ENCODE measurements at places on chromosomes 7 and 10. TPM values are rescaled to one million over a fixed set of nuclear protein-coding genes. Genes with fewer than 3 reads are reported as not detected.

- no peak for DNase-seq
Observed at GRCh38 chr7:48718731-48719378, 205.5 kb upstream of the CDC14C start.

The ANKRD61 gene
- total RNA-seq, result not detected

DNA sequence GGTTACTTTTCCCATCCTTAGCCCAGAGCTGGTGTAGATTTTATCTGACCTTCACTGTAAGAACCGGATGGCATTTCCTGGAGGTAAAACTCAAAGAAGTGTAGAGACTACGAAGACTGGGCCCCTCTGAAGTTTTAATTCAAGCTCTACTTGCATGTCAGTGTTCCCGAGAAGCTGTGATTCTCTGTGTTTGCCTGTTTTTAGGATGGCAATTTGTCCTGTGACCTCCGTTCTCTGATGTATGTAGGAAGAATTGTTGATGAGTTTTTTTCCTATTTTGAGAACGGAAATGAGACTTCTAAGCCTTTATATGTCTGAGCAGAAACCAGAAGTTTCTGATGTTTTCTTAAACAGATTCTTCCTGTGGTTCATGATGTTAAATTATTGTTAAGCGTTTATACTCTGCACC lies 94.1 kb downstream of the CDCA7L start:
- DNase-seq, result no peak

GRCh38 chr7:155011086-155011485 lies 8.2 kb upstream of the PAXIP1 start:
- no peak for DNase-seq

DNA sequence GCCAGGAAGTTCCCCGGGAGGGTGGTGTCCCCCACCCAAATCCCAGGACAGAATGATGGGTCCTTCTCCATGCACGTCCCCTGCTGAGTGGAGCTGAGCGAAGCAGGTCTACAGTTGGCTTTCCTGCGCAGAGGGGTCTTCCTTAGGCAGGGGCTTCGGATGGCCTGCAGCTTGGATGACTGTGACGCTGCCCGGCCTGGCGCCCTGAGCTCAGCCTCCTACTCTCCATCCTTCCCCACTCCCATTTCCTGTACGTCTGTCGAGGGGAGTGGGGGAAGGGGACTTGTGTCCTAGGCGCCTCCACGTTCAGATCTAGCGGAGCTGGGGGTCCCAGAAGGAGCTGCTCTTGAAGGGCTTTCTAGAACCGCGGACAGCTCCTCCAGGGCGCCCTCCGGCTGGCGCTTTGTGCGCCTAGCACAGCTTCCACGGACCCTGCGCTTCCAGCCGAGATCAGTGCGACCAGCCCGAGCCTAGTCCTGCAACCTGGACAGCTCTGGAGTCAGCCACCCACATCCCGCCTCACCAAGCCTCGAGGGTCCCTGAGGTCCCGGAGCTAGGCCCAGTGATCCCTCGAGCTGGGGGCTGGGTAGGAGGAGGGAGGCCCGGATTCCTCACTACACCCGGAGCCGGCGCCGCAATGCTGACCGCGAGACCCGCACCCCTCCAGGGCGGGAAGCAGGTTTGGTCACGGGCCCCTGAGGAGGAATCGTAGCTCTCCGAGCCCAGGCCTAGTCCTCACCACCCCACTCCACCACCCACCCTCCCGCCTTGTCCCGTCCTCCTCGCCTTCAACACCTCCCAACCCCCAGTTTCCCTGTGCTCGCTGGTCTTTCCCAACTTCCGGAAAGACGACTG lies 1.9 kb downstream of the GRID1 start:
- no peak for DNase-seq

GRCh38 chr10:45566415-45566814 lies 106.2 kb downstream of the ZFAND4 start:
- no peak for DNase-seq

DNA sequence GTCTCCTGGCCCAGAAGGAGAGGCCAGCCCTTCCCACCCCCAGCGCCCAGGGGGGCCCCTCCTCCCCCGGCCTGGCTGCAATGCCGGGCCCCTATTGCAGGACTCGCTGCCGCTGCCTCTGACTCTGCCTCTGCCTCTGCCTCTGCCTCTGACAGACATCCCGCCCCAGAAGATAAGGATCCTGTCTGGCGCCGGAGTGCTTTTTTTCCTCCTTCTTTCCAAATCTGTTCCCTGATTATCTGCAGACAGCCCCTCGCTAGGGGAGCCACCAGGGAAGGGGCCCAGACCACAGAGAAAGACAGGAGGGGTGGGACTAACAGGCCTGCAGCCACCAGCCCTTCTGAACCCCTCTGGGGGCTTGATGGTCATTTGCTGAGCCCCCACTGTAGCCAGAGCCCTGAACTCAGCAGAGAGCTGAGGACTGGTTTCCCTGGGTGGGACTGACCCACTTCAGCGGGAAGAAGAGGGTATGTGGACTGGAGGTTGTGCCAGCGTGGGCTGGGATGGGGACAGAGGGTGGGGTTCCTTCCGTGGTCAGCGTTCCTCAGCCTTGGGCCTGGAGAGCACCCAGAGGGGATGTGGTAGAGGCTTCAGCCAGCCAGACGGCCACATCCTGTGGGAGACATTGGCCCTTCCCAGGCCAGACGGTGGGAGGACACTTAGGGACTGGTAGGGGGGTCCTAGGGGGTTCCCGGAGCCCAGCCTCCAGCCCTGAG lies 22.8 kb downstream of the UNC5B start:
- DNase-seq, result no peak

DNA sequence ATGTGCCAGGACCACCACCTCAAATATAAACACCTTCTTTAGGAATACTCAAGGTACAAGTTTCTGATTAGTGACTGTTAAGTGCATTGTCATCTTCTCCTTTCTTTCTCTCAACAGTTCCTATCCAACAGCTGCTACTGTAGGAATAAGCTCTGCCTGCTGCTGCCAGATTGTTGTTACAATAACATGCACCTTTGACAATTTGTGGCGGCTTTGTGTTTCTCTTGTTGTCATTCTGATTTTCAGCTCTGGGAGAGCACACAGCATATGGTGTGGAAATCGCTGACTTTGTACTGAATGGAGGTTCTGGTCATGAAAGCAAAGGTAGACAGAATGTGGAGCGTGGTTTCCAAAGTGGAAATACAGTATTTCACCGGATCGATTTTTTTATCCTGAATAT lies 182.8 kb downstream of the SEC23IP start:
- DNase-seq, result no peak

- peak; percentile 33 for DNase-seq
Observed at GRCh38 chr10:14653271-14654161, 121.2 kb downstream of the FAM107B start.

The PVRIG gene
- total RNA-seq, result 0.78 TPM

GRCh38 chr10:95821720-95822119 lies 65.8 kb downstream of the ENTPD1 start:
- DNase-seq, result no peak

GRCh38 chr7:111755383-111755782 lies 193.1 kb upstream of the IMMP2L start:
- DNase-seq, result no peak

GRCh38 chr7:81140775-81141174 lies 221.9 kb upstream of the SEMA3C start:
- DNase-seq, result no peak

DNA sequence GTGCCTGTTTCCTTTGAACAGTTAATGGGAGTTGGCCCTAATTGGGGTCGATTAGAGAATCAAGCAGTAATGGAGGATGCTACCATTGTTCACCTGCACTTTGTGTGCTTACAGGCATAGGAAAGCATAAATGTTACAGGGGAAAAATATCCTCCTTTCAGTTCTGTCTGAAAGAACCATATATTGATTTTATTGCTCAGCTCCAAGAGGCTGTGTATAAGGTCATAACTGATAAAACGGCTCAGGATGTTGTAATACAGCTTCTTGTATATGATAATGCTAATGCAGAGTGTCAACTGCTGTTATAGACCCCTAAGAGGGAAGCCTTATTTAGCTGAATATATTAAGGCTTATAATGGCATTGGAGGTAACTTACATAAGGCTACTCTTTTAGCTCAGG lies 32.9 kb upstream of the AKR1C2 start:
- DNase-seq, result no peak

The STAG3 gene
- total RNA-seq, result 7.1 TPM

The C10orf105 gene
- total RNA-seq, result 0.20 TPM

DNA sequence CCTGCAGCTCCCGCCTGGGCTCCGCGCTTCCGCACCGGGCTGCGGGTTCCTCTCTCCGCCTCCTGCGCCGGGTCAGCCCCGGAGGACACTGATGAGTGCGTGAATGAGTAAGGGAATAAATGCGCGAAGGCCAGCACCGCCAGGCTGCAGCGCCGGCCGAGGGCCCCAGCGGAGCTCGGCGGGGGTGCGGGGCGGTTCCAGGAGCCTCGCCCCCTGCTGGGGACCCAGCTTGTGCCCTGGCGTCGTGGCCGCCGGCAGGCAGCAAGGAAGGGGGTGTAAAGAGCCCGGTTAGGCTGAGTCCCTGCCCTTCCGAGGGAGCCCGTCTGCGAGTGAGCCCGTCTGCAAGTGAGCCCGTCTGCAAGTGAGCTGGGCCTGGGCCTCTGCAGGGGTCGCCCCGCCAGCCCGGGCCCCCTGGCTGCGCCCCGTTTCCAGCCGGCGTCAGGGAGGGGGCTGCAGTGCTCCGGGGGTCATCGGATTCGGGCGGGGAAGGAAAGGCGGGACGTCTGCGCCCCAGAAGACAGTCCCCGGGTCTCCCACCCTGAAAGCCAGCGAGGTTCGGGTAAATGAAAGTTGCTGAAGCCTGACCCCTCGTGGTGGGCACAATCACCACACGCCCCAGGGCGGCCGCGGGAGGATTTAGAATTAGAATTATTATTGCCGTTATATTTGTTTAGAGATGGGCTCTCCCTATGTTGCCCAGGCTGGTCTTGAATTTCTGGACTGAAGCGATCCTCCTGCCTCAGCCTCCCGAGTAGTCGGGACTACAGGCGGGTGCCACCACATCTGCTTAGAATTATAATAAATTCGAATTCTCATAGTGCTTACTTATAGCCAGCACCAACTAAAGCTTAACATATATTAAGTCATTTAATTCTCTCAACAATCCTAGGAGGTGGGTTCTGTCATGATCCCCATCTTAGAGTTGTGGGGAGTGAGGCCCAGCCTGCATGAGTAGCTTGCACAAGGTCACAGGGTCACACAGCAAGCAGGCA lies 8.6 kb upstream of the CRYGN start:
- peak; percentile 78 for DNase-seq

GRCh38 chr7:32217341-32218153 lies 147.3 kb upstream of the PDE1C start:
- no peak for DNase-seq

DNA sequence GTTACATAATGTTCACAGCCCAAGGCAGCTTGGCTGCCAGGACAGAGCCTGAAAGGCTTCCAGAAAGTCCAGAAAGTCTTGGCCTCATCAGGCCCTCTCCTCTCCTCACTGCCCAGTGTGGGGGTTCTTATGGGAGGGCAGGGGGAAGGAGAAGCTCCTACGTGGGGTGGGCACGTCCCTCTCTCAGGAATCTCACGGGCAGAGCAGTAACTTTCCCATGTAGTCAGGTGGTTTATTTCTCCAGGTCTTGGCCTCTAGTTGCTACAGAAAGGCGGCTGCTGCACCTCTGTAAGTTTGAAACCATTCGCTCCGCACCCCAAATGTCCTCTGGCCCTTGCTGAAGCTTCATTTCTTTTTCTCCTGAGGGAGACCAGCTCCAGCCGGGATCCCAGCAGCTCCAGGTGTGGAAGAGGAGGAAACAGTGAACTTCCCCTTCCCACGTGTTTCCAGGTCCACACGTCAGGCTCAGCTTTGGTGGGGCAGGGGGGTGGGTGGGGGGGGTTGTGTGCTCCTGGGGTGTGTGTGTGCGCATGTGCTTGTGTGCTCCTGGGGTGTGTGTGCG lies 320.3 kb downstream of the WDR37 start:
- no peak for DNase-seq

DNA sequence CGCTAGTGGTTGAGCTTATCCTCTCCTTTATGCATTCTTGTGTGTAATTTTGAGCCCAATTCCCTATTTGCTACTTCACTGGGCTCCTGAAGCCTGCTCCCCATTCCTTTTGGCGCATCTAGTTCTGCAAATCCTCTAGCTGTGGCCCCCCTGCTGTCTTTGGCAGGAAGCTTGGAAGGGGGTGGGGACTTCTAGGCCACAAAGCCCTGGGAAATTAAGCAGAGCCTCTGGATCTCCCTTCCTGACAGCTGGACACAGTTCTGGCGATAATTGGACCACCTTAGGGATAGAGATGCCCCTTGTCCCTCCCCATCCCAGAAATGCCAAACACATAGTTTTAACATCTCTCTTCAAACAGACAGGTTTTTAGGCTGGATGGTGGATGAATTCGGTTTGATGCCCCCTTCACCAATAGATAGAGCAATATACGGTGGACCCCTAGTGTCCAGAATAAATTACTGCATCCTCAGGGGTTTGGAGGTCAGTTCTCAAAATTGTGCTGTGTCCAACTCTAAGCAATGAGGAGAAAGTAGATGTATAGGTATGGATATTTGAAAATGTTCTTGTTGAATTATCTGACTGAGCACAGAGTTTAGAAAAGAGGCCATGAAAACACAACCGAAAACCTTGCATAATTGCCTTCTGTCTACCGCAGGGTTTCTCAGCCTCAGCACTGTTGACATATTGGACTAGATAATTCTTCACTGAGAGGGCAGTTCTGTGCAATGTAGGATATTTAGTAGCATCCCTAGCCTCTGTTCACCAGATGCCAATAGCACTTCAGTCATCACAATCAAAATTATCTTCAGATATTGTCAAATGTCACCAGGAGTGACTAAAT lies 75.5 kb downstream of the PAPSS2 start:
- peak; percentile 38 for DNase-seq

- DNase-seq, result no peak
Observed at GRCh38 chr7:50621206-50621605, 56.0 kb upstream of the DDC start.

All from tibial nerve (tissue), 4 donors.